Esophagus squamous epithelium (tissue), 5 donors: ENCODE measurements at places on chromosomes 5 and 9.

- no peak for DNase-seq
Observed at GRCh38 chr9:72506615-72507014, 14.8 kb upstream of the TMC1 start.

- DNase-seq, result no peak
Observed at GRCh38 chr5:11903614-11904264, 507 bp downstream of the CTNND2 start.

- no peak for DNase-seq
Observed at GRCh38 chr9:136147890-136148714, 29.4 kb upstream of the TMEM250 start.

DNA sequence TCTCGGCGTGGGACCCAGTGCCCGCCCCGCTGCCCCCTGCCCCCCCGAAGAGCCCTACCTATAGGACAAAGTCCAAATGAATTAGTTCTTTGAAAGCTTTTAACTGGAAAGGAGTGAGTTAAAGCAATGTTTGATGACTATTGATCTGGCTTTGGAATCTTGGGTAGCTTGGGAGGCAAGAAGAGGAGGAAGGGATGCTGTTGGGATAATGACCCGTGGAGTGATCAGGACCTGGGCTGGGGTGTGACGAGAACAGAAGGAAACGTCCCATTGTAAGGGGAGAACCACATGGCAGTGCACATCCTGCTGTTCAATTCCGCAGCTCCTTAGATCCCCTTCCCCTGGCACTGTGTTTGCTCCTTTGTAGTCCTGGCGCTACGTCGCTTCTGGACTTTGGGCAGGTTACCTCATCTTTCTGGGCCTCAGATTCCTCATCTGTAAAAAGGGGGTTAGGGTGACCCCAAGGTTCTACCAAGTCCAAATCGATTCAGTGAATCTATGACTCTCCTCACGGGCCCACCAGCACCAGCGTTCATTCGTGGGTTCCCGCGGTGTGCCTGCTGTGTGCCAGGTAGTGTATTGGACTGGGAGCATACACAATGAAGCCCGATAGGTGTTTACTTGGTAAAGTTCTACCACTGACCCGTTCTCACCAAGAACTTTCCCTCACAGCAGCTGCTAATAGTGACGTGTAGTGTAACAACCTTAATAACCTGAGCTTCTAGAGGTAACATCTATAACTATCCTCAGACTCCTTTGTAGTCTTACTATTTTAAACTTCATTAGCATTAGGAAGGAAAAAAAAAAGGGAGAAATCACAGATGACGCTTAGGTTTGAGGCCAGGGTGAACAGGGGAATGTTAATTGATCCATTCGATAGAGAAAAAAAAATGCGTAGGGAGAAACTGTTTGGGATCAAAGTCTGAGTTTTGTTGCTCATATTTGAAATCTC is 1.1 kb upstream of the NADK2 start:
- no peak for DNase-seq

DNA sequence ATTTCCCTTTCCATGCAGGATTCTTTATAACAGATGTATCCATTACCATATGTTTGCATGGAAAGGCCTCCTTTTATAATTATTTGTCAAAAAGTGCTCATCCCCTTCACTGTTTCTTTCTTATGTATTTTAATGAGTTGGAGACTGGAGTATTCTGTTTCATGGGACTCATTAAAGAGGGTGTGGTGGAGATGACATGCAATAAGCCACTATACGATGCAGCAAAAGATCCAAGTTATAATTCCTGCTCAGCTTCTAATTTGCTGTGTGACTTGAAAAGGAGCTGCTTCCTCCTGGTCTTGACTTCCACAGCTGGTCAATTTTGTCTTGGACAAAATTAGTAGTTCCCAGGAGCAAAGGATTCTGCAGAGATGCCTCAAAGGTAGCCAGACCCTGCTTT is 13.9 kb downstream of the SGCD start:
- DNase-seq, result no peak

DNA sequence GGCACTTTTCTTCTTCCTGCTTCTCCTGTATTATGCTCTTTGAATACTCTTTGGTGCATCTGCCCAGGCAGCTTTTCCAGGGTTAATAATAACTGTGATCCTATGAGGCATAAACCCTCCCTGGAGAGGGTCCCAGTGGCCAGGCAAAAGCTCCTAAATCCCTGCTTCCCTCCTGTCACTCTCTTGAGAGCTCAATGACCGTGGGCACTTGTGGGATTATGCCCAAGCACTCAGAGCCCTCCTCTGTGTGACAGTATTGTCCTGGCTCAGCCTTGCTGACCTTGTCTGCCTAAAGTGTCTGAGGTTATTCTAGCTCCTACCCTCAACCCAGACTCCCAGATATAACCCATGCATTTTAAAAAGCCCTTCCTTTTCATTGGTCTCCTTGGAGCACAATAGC is 51.9 kb downstream of the GALNT10 start:
- no peak for DNase-seq

GRCh38 chr5:42109006-42109572 is 184.0 kb downstream of the FBXO4 start:
- DNase-seq, result no peak

GRCh38 chr9:107874137-107874536 is 384.6 kb upstream of the KLF4 start:
- no peak for DNase-seq

DNA sequence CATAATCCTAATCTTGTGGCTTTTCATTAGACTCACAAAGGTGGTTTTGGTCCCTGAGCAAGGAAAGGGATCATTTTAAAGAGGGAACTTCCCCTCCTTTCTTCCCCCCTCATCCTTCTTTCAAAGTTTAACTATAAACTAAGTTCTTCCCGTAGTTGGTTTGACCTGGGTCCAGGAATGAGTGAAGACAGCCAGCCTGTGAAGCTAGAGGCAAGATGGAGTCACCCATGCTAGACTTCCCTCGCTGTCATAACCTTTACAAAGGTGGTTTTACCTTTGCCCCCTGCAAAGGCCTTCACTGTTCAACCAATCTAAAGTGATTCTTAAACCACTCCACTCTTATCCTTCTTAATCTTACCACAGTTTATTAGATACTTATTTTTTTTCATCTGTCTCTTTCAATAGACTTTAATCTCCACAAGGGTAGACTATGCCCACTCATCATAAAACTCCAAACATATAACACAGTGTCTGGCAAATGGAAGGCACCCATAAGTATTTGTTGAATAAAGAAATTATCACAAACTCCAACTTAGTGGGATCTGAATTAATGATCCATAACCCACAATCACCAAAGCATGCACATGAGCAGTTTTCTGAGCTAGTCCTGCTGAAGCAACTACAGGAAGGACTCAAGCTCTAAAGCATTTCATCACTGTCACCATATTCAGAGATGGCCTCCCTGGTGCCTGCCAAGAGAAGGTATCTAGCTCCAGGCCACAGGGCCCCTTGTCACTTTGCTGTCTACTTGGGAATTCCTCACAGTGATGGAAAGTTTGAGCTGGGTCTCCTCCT is 369.0 kb downstream of the SPOCK1 start:
- no peak for DNase-seq

GRCh38 chr9:128244091-128244836 is 31.5 kb downstream of the GOLGA2 start:
- no peak for DNase-seq

- no peak for DNase-seq
Observed at GRCh38 chr5:101728933-101729332, 567.2 kb downstream of the SLCO4C1 start.

DNA sequence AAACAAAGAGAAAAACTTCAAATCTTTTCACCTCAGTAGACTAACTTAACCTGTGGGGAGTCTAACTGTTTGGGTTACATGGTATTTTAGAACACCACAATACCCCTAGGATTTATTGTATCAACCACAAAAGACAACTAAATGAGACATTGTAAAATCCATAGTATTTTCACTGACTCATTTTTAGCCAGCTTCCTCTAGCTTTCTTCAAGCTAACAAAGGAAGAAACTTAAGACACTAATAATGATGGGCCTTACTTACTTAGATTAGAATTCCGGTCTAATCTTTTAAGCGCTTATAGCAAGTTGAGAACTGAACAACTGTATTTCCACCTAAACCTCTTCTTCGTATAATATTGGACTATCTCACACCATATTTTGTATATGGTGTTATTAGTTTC is 529.3 kb downstream of the DMRTA1 start:
- no peak for DNase-seq

DNA sequence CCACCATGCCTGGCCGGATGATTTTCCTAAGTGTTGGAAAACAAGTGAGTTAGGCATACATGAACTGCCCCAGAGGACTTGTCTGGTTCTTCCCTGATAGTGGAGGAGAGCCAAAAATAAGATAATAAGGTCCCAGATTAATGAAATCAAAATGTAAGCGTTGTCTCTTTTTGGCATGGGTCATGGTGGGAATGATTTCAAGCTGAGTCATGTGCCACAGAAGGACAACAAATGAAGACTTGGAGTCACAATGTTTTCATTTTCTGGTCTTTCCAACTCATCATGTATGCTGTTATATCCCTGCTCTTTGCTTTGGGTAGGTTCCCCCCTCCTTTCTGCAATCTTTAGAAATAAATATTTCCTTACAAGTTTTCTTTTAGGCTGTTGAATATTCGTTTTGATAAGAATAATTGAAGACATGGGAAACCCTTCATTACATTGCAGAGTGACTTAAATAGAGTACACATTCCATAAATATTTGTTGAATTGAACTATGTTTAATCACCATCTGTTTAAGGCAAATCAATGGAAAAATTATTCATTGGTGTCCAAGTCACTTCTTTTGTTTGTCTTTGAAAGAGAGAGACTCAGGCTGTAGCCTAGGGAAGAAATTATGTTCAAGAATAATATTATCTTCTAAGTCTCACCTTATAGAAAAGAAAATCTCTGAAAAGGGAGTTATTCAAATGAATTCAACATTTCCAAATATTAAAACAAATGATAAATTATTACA is 196.3 kb downstream of the CSNK1G3 start:
- DNase-seq, result no peak

DNA sequence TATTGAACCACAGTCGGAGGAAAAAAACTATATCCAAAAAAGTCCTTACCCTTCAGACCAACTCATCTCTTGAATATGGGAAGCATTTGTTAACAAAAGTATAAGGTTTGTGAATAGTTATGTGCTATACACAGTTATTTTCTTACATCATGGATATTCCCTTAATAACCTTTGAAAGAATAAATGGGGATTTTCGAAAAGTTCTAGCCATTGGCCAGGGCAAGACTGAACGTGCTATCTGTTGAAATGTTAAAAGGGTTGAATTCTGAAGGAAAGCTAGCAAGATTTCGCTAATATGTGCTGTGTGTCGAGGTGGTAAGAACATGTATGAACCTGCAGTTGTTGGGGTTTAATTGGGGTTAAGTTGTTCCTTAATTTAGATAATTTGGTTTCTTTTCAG is 140.8 kb downstream of the SMARCA2 start:
- DNase-seq, result no peak

DNA sequence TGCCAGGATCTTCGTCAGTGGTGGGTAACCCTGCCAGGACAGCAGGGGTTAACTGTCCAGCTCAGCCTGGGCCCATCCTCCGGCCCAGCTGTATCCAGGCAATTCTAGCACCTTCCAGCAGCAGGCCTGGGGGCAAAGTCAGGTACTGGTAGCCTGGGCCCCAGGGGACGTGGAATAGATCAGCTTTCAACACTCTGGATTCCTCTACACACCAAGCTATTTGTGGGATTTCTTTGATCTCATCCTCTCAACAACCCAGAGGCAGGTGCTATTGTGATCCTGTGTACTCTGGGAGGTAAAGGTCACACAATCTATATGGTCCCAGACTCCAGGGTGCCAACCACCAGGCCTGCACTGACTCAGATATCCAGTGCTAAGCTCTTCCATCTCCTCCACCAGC is 8.7 kb upstream of the SPOUT1 start:
- DNase-seq, result no peak

- DNase-seq, result no peak
Observed at GRCh38 chr5:148491793-148492184, 108.0 kb downstream of the FBXO38 start.

DNA sequence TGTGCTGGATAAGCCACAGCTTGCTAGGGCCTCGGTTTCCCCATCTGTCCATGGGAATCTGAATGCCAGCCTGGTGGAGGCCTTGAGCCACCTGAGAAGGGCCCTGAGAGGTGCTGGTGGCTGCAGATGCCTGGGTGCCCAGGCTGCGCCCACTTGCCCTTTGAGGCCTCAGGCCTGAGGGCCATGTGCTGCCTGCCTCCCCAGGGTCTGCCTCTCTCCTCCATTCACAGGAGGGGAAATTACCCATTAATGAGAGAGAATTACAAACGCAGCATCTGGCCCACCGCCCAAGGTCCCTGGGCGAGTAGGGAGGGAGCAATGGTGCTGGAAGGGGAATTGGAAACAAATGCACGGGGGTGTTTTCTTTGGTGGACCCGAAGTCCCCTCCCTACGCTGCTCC is 59.6 kb downstream of the BARX1 start:
- DNase-seq, result no peak

- no peak for DNase-seq
Observed at GRCh38 chr9:6243746-6244145, 28.1 kb downstream of the IL33 start.

- no peak for DNase-seq
Observed at GRCh38 chr9:122904466-122904822, 715 bp downstream of the RC3H2 start.

DNA sequence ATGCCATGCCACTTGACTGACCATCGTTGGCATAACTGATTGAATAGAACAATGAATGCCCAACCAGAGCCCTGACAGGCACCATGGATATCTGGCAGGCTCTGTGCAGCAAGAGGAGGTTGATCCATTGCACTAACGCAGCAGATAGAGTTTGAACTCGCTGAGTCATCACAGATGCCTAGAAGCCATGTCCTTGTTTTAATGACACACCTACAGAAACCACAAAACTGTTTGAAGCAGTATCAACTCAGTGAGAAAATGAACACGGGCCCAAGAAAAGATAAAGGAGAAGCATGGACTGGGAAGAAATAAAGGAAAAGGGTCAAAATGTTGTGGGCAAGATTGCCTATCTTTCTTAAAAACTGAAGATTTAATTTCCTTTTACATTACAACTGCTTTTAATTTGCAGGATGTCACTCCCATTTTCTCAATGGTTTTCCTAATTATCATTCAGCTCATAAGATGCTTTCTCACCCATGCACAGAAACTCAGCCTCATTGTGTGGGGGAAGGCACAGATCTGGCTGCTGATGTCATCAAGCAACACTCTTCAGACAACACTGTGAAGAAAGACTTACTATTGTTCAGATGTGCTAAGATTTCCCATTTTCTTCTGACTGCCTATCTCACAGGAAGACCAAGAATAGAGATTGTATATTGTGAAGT is 129.0 kb downstream of the PIK3R1 start:
- no peak for DNase-seq

DNA sequence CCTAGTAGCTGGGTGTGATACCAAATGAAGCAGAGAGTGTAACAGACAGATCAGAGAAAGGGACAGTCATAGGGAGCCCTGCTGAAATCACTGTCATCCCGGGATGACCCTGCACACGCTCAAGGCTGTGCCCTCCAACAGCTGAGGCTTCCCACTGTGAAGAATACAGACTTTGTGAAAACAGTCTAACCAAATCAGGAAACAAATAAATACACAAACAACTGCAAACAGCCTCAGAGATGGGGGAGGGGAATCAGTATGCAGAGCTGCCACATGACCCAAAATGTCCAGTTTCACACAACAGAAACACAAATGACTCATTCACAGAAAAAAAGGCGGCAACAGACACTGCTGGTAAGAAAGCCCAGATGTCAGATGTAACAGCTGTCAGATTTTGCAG is 101.9 kb downstream of the ADAMTS2 start:
- no peak for DNase-seq

- no peak for DNase-seq
Observed at GRCh38 chr9:18428661-18429060, 45.3 kb upstream of the ADAMTSL1 start.

- no peak for DNase-seq
Observed at GRCh38 chr5:127650022-127650421, 1.1 kb downstream of the CTXN3 start.

- no peak for DNase-seq
Observed at GRCh38 chr5:132190161-132190817, 37.4 kb downstream of the P4HA2 start.
